Activated CD4-positive, alpha-beta T cell treated with anti-CD3 and anti-CD28 coated beads for 4 hours (primary cell): ENCODE measurements at places on chromosomes 3 and 15.

GRCh38 chr3:63324621-63325020 lies 46.5 kb downstream of the SYNPR start:
- no peak for DNase-seq

DNA sequence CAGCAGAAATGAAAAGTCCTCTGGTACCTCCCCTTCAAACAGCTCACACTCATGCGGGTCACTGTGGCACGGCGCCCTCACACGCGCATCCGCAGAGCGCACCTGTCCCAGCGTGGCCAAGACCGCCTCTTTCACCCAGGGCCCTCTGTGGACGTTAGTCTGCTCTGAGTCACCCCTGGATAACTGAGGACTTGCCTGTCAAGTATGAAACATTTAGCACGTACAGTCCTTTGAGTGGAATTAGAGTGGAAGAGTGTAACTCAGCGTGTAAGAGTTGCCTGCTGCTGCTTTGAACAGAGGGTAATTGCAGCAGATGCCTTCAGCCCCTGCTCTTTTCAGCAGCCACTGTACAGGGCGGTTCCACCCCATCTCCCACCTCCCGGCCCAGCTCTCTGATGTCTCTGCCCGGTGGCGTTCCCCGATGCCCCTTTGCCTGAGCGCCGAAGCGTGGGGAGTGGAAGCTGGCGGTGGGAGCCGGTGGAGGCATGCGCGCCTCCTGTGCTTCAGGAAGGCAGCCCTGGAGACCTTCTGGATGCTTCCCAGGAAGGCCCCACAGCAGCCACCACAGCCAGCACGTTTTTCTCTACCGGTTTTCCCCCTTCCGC lies 23.0 kb downstream of the CPN2 start:
- no peak for DNase-seq

- DNase-seq, result no peak
These were observed 138.8 kb downstream of the LRRK1 start for GRCh38 chr15:101057841-101058407.

GRCh38 chr3:175668300-175668699 lies 809.2 kb downstream of the NAALADL2 start:
- DNase-seq, result no peak

- DNase-seq, result no peak
These were observed 31.4 kb downstream of the HPS3 start for GRCh38 chr3:149160754-149161300.

GRCh38 chr3:143812481-143812880 lies 35.8 kb downstream of the SLC9A9 start:
- DNase-seq, result no peak

GRCh38 chr3:124576565-124577493 lies 153.4 kb upstream of the UMPS start:
- DNase-seq, result no peak

DNA sequence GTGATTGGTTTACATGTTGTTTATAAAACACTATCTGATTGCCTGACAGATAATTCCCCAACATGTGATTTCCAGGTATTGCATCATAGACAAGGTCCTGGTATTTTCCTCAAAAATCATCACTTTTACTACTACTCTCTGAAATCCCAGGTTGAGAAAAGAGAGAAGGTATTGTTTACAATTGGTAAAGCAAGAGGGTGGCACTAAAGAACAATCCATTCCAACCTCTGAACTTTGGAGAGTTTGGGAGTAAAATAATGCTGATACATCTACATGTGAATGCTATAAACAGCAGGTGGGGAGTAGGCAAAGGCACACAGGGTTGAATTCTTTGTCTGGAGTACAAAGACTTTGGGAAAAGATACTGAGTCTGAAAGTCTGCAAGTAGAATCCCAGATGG lies 134.2 kb downstream of the WDR72 start:
- no peak for DNase-seq

GRCh38 chr3:22371607-22372291 lies 620.7 kb upstream of the ZNF385D start:
- no peak for DNase-seq

- no peak for DNase-seq
These were observed 142.9 kb downstream of the NEO1 start for GRCh38 chr15:73195166-73195565.
